ENCODE measurements at places on chromosomes 2 and 18. TPM values are rescaled to one million over a fixed set of nuclear protein-coding genes. Genes with fewer than 3 reads are reported as not detected.
A peak's percentile ranks its signal among the peaks of the same experiment; 100 is the strongest.

Gene TFCP2L1
- under 0.01 TPM for total RNA-seq

Gene AMER3
- 0.09 TPM for total RNA-seq

Gene UGT1A8
- not detected for total RNA-seq

DNA sequence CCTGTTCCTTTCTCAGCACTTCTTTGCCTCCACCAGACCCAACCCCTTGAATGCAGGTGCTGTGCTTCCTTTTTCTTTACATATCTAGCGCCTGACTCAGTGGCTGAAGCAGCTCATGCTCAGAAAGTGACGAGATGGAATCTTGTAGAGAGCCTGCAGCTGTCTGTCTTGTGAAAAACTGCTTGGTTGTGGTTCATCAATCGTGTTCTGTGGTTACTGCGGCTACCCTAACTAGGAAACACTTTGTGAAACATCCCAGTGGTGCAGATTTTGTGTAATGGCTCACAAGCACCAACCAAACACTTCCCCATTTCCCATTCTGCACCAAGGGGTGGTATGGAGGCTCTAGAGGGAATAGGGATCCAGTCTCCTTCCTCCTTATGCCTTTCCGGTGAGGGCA lies 307.2 kb upstream of the MMADHC start:
- DNase-seq = peak; percentile 43

Gene GALNT14
- 1.5 TPM for total RNA-seq

Data from muscle of leg (tissue), 16 donors.